ENCODE measurements at places on chromosomes 12 and 14. TPM values are rescaled to one million over a fixed set of nuclear protein-coding genes. Genes with fewer than 3 reads are reported as not detected.

DNA sequence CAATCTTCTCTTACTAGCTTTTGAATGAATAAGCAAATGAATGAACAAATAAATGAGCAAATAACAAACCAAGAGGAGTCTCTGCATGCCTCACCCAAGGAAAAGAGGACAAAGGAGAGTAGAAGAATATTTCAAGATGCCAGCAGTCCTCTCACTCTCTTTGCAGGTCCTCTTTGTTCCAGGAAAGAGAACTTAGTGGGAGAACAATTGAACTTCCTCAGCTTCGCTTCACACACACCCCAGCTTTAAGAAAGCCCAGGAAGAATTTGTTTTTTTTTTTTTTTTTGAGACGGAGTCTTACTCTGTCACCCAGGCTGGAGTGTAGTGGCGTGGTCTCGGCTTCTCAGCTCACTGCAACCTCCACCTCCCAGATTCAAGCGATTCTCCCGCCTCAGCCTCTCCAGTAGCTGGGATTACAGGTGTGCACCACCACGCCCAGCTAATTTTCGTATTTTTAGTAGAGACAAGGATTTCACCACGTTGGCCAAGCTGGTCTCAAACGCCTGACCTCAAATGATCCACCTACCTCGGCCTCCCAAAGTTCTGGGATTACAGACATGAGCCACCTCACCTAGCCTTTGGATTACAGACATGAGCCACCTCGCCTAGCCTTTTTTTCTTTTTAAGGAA lies 20.4 kb downstream of the KRT18 start:
- no peak for DNase-seq

LRRC9 gene
- polyA plus RNA-seq, result 0.38 TPM

TMEM52B gene
- polyA plus RNA-seq, result 0.96 TPM

REP15 gene
- 1.6 TPM for polyA plus RNA-seq

Data from muscle of arm (tissue), 14 donors.